Stimulated activated naive CD4-positive, alpha-beta T cell treated with Interleukin-2 at 50 U/mL for 16 hours (primary cell): ENCODE measurements at places on chromosomes 13 and 19.

- DNase-seq, result no peak
These were observed 1.3 kb downstream of the ZNF616 start for GRCh38 chr19:52138278-52138982.

DNA sequence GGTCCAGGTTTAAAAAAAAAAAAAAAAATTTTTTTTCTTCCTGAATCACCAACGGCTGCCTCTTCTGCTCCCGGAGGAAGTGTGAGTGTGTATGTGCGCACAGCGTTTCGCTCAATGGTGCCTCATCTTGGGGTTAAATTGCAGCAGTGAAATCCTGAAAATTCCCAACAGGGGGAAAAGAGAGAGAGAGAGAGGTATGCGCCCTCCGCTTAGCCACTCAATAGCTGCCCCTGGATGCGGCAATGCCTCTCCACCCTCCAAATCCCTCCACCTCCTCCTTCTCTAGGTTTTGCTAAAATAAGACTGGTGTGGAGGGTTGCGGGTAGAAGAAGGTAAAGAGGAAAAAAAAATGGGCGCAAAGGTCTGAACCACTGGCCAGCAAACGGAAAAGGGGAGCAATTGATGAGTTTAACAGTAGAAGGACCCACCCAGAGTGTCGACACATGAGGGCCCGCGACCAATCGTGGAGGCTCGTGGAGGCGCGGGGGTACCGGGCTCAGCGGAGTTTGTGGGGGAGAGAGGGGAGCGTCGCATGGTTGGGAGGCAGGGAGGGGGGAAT lies 853 bp upstream of the CACNA1A start:
- no peak for DNase-seq

GRCh38 chr19:8484331-8484894 lies 18.0 kb downstream of the PRAM1 start:
- DNase-seq, result no peak

- no peak for DNase-seq
These were observed 1150.1 kb upstream of the PRR20A start for GRCh38 chr13:55990631-55991030.

GRCh38 chr13:39073983-39074382 lies 35.7 kb downstream of the NHLRC3 start:
- DNase-seq, result no peak

GRCh38 chr19:50003254-50003788 lies 21.9 kb downstream of the VRK3 start:
- no peak for DNase-seq
